ENCODE measurements at places on chromosomes 2 and 18.

- DNase-seq = no peak
Measured at GRCh38 chr18:58633874-58634273, 5.0 kb upstream of the ALPK2 start.

GRCh38 chr2:40032650-40033319 lies 253.7 kb upstream of the THUMPD2 start:
- no peak for DNase-seq

- DNase-seq = no peak
Measured at GRCh38 chr18:74547860-74548259, 13.6 kb downstream of the CNDP1 start.

GRCh38 chr18:55139836-55140235 lies 180.6 kb upstream of the CCDC68 start:
- no peak for DNase-seq

- no peak for DNase-seq
Measured at GRCh38 chr2:30224151-30224550, 7.2 kb upstream of the LBH start.

DNA sequence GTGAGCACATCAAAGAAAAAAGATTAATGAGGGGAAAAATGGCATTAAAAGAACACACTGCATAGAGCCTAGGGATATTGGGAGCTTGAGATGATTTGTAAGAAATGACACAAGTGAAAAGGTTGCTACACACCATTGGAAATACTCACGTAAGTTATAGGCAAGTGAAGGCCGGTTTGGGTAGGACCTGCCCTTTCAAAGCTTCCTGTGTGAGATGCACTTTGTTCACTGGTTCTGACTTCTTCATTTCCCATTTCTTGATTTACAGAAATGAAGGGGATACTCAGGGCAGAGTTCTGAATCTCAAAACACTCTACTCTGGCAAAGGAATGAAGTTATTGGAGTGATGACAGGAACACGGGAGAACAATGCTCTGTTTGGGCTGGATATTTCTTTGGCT lies at the start of gene IL18RAP:
Gene IL18RAP (plus strand): TSS at position 251 of the 400 bp plus-strand sequence. CDS start 118 bp downstream, at position 369.
- no peak for DNase-seq

- DNase-seq = no peak
Measured at GRCh38 chr18:59628995-59629394, 68.2 kb downstream of the CCBE1 start.
